ENCODE measurements at places on chromosomes 1 and 21. TPM values are rescaled to one million over a fixed set of nuclear protein-coding genes. Genes with fewer than 3 reads are reported as not detected.

Gene LRRC39
- 140 TPM for total RNA-seq

Gene RAB3GAP2
- total RNA-seq: 23.3 TPM

- DNase-seq: no peak
Observed at GRCh38 chr1:197692965-197693364, 82.3 kb downstream of the DENND1B start.

DNA sequence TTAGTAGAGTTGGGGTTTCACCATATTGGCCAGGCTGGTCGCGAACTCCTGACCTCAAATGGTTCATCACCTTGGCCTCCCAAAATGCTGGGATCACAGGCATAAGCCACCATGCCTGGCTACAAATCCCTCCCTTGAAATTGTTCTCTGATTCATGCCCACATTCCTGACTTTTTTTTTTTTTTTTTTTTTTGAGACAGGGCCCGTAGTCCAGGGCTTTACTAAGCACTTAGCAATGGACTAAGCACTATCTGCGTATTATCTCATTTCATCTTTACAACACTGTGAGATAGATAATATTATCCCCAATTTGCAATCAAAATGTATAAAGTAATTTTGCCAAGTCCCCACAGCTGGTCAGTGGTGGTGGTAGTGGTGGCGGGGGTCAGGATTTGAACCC is 58.9 kb downstream of the VWA5B1 start:
- DNase-seq: no peak

DNA sequence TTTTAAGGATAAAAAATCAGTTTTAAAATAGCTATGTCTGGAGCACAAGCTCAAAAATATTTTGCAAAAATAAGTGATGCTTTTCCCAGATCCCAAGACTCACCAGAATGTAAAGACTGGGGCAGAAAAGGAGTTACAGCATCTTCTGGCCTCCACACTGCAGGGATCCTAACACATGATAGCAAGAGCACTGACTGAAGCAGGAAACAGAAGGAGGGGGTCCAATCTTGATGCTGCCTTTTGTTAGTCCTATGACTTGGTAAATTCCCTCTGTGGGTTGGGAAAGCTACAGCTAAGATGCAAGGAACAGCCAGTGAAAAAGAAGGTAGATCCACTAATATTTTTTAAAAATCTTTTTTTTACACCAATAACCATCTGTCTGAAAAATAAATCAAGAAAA is 54.2 kb upstream of the TNR start:
- no peak for DNase-seq

DNA sequence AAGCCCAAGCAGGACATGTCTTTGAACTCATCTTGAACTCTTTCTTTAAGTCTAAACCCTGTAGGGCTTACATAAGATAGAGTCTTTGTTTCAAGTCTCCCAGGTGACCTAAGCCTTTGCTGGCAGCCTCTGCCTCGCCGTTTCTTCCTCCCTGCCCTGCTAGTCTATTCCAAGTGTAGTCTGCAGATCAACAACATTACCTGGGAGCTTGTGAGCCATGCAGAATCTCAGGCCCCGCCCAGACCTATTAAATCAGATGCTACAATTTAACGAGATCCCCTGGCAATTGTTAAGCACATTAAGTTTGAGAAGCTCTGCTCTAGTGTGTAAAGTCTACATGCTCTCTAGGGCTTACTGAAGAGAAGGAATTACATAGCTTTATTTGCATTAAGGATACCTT is 271.6 kb downstream of the PBX1 start:
- no peak for DNase-seq

DNA sequence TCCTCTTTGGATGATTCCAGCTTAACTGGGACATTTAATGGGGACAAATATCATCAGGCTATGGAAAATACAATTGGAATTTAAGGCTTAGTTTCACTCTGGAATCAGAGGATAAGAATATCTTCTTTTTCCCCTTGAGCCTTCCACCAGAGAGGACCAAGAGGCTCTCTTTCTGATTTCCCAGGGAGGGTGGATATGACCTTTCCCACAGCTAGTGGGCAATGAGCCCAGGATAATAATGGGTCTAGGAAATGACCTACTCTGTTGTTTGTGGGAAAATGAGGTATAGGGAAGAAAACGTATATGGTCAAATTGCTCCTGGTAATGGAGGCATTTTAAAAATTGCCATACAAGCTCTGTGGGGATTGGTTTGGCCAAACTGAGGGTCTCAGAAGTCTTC is 1.9 kb downstream of the OR6Y1 start:
- no peak for DNase-seq

- DNase-seq: no peak
Observed at GRCh38 chr1:17233675-17234320, 15.1 kb upstream of the PADI3 start.

GRCh38 chr21:25385911-25386474 is 221.3 kb downstream of the MRPL39 start:
- no peak for DNase-seq

DNA sequence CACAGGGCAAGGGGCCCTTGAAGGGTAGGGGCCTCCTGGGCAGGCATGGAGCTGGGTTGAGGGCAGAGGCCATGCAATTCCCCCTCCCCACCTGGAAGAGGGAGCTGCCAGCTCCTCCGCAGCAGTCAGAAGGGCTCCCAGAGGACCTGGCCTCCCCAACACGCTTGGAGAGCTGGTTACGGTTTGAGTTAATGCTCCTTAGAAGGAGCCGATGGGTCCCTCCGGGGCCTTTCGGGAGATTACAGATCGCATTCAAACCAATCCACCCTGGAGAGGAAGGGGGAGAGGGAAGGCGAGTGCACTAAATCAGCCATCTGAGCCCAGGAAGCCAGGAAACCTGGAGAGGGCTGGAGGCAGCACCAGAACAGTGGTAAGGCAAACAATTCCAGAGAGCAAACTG is 106.3 kb upstream of the CSF3R start:
- no peak for DNase-seq

DNA sequence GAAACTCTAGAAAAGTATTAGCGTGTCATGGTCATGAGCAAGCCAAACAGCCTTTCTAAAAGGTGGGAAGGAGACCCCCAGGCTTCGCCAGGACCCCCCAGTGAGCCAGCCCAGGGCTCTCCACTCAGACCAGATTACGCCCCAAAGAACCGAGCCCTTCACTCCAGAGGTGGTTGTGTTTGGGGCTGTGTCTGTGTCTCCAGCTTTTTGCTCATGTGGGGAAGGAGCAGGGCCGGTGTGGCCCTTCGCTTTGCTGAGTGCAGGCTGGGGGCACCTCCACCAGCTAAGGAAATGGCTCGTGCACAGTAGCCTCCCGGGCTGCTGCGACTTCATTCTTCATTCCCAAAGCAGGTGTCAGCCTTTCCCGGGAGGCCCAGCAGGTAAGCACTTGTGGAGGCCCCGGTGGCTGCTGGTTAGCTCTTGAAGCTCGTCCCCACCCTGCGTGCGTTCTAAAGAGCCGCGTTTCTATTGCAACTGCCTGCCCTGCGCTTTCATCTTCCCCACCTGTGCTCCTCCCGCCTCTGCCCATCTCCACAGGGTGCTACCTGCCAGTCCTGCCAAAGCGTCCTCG is 531 bp downstream of the TSPEAR start:
- no peak for DNase-seq

DNA sequence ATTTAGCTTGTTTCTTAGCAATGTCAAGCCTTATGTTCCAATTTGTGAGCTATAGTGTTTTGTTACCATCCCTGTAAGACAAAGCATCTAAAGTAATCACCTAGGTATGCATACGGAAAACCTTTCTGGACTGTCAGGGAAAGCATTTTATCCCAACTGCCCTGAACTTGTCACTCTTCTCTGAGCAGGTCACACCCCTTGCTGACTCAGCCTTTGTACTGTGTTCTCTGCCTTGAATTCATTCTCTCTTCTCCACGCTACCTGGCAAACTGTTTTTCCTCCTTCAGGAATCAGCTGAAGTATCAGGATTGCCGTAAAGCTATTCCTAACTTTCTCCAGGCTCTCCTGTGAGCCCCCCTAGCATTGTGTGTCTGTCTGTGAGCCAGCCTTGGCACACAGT is 54.2 kb downstream of the PBX1 start:
- DNase-seq: no peak

DNA sequence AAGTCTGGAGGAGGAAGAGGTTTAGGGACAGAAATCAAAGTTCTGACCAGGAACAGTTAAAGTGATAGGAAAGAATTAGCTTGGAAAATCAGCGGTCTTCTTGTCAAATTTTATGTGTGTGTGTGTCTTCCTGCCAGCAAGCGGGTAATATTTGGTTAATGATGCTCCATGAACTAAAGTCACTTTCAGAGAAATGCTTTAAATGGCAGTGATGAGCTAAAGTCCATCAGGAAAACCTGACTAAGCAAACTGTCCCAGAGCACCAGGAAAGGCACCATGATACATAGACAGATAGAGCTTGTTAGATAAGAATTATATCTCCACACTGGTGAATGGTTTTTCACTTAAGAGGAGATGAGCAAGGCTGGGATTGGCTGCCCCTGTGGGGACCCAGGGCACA is 10.0 kb upstream of the CDC14A start:
- DNase-seq: no peak

All from right cardiac atrium (tissue), 5 donors.